ENCODE measurements at places on chromosomes 6 and 20.

GRCh38 chr6:136439514-136440190 is 110.6 kb downstream of the MAP7 start:
- DNase-seq = no peak

DNA sequence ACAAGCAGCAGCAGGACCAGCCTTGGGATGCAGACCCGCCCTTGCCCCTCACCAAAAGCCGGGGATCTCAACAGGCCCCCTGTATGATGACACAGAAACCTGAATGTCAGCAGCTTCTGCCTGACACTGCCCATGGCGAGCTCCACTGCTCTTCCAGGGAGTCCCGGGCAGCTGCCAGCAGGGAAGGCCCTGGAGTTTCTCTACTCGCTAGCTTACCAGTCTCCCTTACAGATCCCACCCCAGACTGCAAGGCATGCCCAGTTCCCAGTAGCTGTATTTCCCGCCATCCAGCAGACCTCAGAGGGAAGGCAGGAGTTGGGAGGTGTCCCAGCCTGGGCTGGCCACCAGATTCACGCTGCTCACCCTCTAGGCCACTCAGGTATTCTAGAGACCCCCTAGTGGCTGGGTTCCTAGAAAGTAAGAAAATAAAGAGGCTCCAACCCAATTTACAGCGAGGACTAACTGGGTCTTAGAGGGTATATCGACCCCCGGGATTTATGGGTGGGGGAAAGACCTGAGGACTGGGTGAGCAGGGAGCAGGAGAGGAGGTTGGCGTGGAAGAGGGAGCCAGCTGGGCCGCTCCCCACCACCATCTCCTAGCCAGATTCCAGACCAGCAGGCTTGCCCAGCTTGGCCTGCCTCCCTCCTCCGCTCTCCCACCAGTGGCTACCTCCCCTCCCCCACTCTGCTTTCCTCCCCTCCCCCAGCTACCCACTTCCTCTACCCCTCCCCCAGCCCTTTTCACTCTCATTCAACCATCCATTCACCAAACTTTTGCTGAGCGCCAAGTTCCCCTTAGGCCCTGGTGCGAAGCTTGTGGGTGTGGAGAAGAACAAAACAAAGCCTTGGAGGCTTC is 9.7 kb upstream of the HMGA1 start:
- DNase-seq = no peak

- DNase-seq = no peak
Measured at GRCh38 chr6:88263591-88263990, 97.4 kb upstream of the CNR1 start.

DNA sequence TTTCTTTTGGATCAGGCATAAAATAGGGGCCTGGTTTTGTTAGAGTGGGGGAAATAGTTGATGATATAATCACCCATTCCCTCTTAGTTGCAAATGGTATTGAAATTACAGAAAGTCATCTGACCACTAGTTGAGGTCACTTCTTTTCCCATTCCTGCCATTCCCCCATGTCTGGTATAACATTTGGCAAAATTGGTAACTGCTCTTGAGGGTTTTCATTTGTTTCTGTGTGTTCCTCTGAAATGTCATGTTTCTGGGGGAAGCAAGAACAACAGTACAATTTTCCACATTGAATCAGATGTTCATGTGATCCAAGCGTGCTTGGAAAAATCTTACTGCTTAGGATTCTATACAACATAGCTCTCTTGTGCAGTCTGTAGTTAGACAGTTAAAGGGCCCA is 7.3 kb downstream of the AIG1 start:
- DNase-seq = no peak

DNA sequence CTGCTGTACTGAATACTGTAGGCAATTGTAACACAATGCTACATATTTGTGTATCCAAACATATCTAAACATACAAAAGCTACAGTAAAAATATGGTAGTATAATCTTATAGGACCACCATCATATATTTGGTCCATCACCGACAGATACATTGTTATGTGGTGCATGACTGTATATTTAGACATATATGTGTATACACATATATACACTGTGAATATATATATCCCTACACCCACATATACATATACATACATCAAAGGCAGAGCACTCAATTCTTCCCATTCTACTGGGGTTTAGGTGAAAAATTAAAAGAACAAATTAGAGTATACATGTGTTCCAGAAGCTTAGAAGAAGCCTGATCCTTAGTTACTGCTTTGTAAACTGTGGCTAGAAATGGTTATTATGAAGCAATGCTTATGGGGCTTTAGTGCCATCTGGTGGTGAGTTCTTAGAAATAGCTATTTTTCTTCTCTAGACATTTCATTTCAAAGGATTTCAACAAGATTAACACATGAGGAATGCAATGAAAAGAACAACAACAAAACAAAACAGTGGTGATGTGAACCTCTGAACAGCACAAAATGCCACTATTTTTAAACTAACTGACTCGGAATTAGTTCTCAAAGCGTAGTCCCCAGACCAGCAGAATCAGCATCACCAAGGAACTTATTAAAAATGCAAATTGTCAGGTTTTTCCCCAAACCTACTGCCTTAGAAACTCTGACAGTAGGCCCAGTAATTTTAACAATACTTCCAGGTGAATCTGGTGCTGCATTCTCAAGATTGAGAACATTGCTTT is 38.0 kb downstream of the PKHD1 start:
- no peak for DNase-seq

DNA sequence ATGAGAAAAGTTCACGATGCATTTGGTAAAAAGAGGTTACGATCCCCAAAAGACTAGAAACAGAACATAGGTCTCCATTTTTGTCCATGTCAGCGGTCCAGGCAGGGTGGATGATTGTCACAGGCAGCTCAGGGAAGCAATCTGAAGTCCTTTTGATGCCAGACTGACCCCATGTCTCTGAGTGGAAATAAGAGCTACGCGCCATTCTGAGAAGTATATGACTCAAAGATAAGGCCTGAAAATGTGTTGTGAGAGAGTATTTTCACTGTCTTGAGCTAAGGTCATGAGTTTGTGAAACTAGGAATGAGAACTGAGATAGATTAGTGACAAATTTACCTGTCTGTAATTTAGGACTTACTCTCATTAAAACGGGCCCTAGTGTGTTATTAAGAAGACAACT is 69.5 kb downstream of the LYRM4 start:
- DNase-seq = no peak

DNA sequence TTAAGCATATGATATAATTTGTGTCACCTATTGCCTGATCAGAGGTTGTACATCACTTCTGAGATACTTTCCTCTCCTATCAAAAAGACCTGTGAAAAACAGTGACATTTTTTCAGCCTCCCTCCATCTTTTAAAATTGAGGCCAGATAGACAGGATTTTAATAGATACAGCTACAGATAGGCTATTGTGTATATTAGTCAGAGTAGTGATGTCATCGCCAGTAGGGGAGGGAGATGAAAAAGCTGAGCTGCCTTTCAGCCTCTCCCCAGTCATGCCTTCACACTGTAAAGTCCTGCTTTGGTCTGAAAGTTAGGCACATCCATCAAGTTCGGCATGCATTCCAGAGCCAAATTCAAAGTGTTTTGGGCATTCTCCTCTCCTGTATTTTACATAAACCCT is 7.9 kb upstream of the PABPC1L start:
- no peak for DNase-seq
